ENCODE measurements at places on chromosomes 12 and 14. TPM values are rescaled to one million over a fixed set of nuclear protein-coding genes. Genes with fewer than 3 reads are reported as not detected.

Gene NRXN3
- total RNA-seq: 26.4 TPM

Gene KCNMB4
- total RNA-seq: 1.1 TPM

Gene NGB
- total RNA-seq: not detected

Gene SLC6A12
- not detected for total RNA-seq

Gene COX8C
- not detected for total RNA-seq

Gene MANSC4
- total RNA-seq: not detected

Gene KLHL33
- 0.05 TPM for total RNA-seq

Gene CAPZA3
- not detected for total RNA-seq

Gene CCDC175
- not detected for total RNA-seq

Gene ABHD4
- total RNA-seq: 74.1 TPM

Gene SLC7A7
- 1.6 TPM for total RNA-seq

Gene WSCD2
- total RNA-seq: 0.86 TPM

Gene MED6
- total RNA-seq: 36.1 TPM

Gene RTL1
- total RNA-seq: not detected

Gene KRT1
- total RNA-seq: not detected

Gene RAPGEF3
- 1.2 TPM for total RNA-seq

DNA sequence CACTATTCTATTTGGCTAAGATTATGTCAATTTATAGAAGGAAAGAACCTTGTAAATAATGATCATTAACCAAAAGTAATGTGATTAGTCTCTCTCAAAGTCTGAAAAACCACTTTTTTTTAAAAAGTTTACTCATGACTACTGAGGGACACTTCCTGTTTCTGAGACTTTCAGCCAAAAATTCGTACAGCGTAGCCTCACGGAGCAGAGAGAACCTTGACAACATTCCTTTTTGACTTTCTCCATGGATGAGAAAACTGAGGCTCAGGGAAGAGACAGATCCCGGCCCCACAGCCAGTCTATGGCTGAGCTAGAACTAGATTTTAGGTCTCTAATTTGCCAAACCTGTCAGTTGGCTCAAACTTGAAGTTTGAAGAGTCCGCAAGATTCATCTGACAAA is 68.2 kb downstream of the DAD1 start:
- H3K27ac ChIP-seq: no peak overlapping the region
- H3K27me3 ChIP-seq: no peaks in the 10 kb centered on the region
- no peaks in the 10 kb centered on the region for H3K36me3 ChIP-seq
- H3K4me1 ChIP-seq: peaks cover 22% of the 10 kb centered on the region

GRCh38 chr14:82309199-82309598 is 775.5 kb upstream of the SEL1L start:
- H3K27ac ChIP-seq: no peak overlapping the region
- H3K27me3 ChIP-seq: no peaks in the 10 kb centered on the region
- no peaks in the 10 kb centered on the region for H3K36me3 ChIP-seq
- no peak overlapping the region for H3K4me3 ChIP-seq
- no peaks in the 10 kb centered on the region for H3K4me1 ChIP-seq

GRCh38 chr12:32264961-32265360 is 134.4 kb upstream of the FGD4 start:
- H3K27me3 ChIP-seq: no peaks in the 10 kb centered on the region
- DNase-seq: no peak

GRCh38 chr14:19878029-19878642 is 3.2 kb downstream of the OR4K2 start:
- H3K27me3 ChIP-seq: no peaks in the 10 kb centered on the region
- DNase-seq: no peak
- H3K4me3 ChIP-seq: no peak overlapping the region
- no peaks in the 10 kb centered on the region for H3K4me1 ChIP-seq

GRCh38 chr14:22163051-22163450 is 426.0 kb downstream of the DAD1 start:
- H3K27me3 ChIP-seq: peaks cover 49% of the 10 kb centered on the region
- DNase-seq: no peak
- no peaks in the 10 kb centered on the region for H3K36me3 ChIP-seq
- no peak overlapping the region for H3K4me3 ChIP-seq
- H3K27ac ChIP-seq: no peak overlapping the region

GRCh38 chr14:65949711-65950516 is 536.3 kb upstream of the CCDC196 start:
- H3K27me3 ChIP-seq: peaks cover 2% of the 10 kb centered on the region
- no peak for DNase-seq
- no peaks in the 10 kb centered on the region for H3K4me1 ChIP-seq
- H3K36me3 ChIP-seq: no peaks in the 10 kb centered on the region
- no peak overlapping the region for H3K27ac ChIP-seq

DNA sequence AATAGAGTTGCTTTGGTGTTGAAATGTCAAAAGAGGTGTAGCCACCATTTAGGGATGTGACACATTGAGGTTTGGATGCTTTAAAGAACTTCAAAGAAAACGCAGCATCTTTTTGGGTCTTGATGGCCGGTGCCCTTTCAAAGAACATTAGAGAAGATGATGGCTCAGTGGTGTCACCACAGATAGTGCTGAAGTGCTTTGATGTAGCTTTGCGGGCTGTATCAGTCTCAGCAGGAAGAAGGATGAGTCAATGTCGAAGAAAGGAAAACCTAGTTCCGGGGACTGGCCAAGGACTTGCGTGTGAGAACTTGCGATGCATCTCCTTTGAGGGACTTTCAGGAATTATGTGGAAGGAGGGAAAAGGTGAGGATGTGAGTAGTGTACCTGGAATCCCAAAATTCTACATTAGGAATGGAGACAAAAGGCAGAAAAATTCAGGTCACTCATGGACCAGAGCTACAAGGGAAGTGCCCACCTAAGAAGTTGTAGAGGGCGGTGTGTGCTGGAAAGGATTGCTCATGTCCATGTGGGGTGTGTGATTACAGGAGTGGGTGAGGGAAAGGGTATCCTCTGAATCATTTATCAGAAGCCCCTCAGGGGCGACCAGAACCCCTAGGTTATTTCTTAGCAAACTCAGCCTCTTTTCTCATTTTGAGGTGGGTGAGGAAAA is 39.7 kb upstream of the GZMB start:
- H3K4me1 ChIP-seq: peaks cover 1% of the 10 kb centered on the region
- H3K27ac ChIP-seq: no peak overlapping the region
- H3K27me3 ChIP-seq: peaks cover 29% of the 10 kb centered on the region
- DNase-seq: no peak
- H3K36me3 ChIP-seq: no peaks in the 10 kb centered on the region
- H3K4me3 ChIP-seq: no peak overlapping the region

- no peaks in the 10 kb centered on the region for H3K36me3 ChIP-seq
- no peak overlapping the region for H3K27ac ChIP-seq
- no peak overlapping the region for H3K4me3 ChIP-seq
- peaks cover 21% of the 10 kb centered on the region for H3K27me3 ChIP-seq
Measured at GRCh38 chr12:42267413-42268190, 29.6 kb upstream of the YAF2 start.

GRCh38 chr14:50666772-50667683 is 1.1 kb downstream of the SAV1 start:
- no peak overlapping the region for H3K4me3 ChIP-seq
- no peak overlapping the region for H3K27ac ChIP-seq

DNA sequence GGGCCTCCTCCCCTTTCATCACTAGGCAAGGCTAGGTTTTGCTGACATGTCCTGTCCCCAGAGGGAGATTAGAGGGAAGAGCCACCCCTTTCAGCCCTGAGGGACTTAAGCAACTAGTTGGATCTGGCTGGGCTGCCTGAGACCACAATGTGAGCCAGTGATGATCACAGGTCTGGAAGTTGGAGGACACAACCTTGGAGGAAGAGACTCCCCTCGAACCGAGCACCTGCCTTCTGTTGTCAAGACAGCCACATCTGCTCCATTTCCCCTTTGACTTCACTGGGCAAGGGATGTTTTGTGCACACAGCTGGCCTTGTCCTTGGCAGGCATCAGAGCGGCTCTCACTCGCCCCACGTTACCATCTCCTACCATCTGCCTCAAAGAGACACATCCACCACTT is 31.4 kb downstream of the MVK start:
- peaks cover 1% of the 10 kb centered on the region for H3K4me1 ChIP-seq
- H3K27me3 ChIP-seq: peaks cover 22% of the 10 kb centered on the region
- no peak overlapping the region for H3K27ac ChIP-seq
- no peaks in the 10 kb centered on the region for H3K36me3 ChIP-seq

- no peaks in the 10 kb centered on the region for H3K27me3 ChIP-seq
- H3K4me3 ChIP-seq: no peak overlapping the region
- DNase-seq: peak; percentile 1
Measured at GRCh38 chr12:104751594-104751993, 206.5 kb downstream of the SLC41A2 start.

DNA sequence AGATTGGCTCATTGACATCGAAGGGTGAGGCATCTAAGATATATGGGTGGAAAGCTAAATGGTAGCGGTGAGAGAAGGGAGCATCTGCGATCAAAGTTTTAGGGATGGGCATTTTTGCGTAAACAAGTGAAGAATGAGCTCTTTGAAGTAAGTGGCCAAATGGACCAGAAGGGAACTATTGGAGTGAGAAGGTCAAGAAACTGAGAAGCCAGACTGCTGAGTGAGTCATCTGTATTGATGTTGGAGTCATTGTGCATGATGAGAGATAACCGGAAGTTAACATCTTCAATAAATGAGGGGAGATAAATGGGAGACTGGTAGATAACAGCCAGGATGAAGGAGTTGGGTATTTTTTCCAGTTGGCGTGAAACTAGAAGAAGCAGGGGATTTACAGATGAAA is 271.9 kb upstream of the PDE3A start:
- DNase-seq: no peak
- H3K27ac ChIP-seq: no peak overlapping the region
- H3K4me3 ChIP-seq: no peak overlapping the region

DNA sequence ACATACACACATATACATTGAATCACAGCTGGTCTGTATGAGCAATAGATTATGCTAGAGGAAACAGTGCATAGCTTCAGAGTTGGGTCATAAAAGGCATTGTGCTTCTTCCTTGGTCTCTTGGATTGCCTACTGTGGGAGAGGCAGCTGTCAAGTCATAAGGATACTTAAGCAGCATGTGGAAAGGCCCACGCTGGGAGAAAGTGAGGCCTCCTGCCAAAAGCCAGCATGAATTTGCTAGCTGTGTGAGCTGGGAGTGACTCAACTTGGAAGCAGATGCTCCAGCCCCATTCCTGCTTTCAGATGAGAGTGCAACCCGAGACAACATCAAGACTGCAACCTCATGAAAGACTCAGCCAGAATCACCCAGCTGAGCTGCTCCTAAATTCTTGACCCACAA is 311.9 kb upstream of the TBX3 start:
- no peaks in the 10 kb centered on the region for H3K27me3 ChIP-seq
- no peak overlapping the region for H3K27ac ChIP-seq
- DNase-seq: no peak
- no peak overlapping the region for H3K4me3 ChIP-seq

DNA sequence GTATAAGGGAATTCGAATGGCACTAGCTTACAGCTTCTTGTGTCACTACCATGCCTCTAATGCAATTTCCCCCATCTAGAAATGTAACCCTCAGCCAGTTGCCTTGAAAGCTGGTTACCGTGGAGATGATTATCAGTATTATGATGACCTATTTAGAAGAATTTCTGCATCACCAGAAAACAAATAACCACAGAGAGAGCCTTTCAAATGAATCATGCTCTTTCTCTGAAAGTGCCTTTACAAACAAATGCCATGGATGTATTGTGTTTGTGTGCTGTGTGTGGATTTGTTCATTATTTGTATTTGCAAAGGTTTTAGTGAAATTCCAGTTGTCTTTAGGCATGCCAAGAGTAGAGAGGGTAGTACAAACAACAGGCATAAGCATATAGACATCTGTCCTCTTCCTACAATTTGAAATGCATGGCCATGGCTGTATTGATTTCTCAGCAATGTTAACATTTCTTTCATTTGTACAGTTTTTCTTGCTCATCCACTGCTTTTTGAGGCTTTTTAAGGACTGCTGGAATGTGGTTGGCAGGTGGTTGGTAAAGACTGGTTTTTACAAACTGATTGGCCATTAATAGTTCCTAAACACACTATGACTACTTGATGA is 266.5 kb downstream of the PAWR start:
- no peaks in the 10 kb centered on the region for H3K36me3 ChIP-seq
- H3K27ac ChIP-seq: peak overlapping the region; percentile 94
- H3K27me3 ChIP-seq: no peaks in the 10 kb centered on the region
- peaks cover 77% of the 10 kb centered on the region for H3K4me1 ChIP-seq

GRCh38 chr14:56268673-56269072 is 150.5 kb downstream of the PELI2 start:
- H3K4me1 ChIP-seq: peaks cover 12% of the 10 kb centered on the region
- no peak for DNase-seq
- no peak overlapping the region for H3K4me3 ChIP-seq
- no peaks in the 10 kb centered on the region for H3K27me3 ChIP-seq

- peaks cover 2% of the 10 kb centered on the region for H3K36me3 ChIP-seq
- DNase-seq: no peak
- H3K4me1 ChIP-seq: peaks cover 62% of the 10 kb centered on the region
- peak overlapping the region; percentile 58 for H3K27ac ChIP-seq
- H3K27me3 ChIP-seq: no peaks in the 10 kb centered on the region
- peak overlapping the region; percentile 63 for H3K4me3 ChIP-seq
Measured at GRCh38 chr12:105329926-105330282, 587 bp upstream of the C12orf75 start.

GRCh38 chr14:59228421-59228820 is 40.0 kb downstream of the DAAM1 start:
- no peak overlapping the region for H3K4me3 ChIP-seq
- H3K27ac ChIP-seq: no peak overlapping the region
- DNase-seq: no peak
- H3K4me1 ChIP-seq: peaks cover 12% of the 10 kb centered on the region
- no peaks in the 10 kb centered on the region for H3K27me3 ChIP-seq

GRCh38 chr12:75954041-75954440 is 77.5 kb downstream of the PHLDA1 start:
- H3K36me3 ChIP-seq: no peaks in the 10 kb centered on the region
- H3K4me3 ChIP-seq: no peak overlapping the region
- H3K27me3 ChIP-seq: peaks cover 9% of the 10 kb centered on the region
- DNase-seq: no peak
- peaks cover 22% of the 10 kb centered on the region for H3K4me1 ChIP-seq
- peak overlapping the region; percentile 66 for H3K27ac ChIP-seq

- no peak overlapping the region for H3K4me3 ChIP-seq
- H3K27ac ChIP-seq: no peak overlapping the region
- no peaks in the 10 kb centered on the region for H3K4me1 ChIP-seq
- no peaks in the 10 kb centered on the region for H3K27me3 ChIP-seq
- no peak for DNase-seq
Measured at GRCh38 chr12:99752740-99753139, 105.2 kb downstream of the GARIN6 start.

DNA sequence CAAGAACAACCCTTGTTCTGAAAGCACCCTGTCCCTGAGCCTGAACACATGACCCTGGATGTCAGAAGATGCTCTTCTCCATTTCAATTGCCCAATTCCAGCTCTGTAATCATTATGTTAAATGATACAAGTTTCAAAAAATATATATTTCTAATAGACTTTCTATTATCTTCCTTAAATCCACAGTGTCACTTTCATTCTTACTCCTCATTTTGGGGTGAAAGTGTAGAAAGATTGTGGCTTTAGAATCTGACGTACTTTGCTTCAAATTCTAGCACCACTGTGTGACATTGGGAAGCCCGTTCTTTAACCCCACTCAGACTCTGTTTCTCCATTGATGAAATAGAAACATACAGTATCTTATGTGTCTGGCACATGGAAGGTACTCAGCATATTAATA is 83.2 kb downstream of the ETV6 start:
- H3K27me3 ChIP-seq: no peaks in the 10 kb centered on the region
- H3K4me1 ChIP-seq: peaks cover 30% of the 10 kb centered on the region
- H3K27ac ChIP-seq: no peak overlapping the region
- H3K4me3 ChIP-seq: no peak overlapping the region
- no peak for DNase-seq
- H3K36me3 ChIP-seq: peaks cover 2% of the 10 kb centered on the region
